ENCODE measurements at places on chromosomes 3 and 15.

DNA sequence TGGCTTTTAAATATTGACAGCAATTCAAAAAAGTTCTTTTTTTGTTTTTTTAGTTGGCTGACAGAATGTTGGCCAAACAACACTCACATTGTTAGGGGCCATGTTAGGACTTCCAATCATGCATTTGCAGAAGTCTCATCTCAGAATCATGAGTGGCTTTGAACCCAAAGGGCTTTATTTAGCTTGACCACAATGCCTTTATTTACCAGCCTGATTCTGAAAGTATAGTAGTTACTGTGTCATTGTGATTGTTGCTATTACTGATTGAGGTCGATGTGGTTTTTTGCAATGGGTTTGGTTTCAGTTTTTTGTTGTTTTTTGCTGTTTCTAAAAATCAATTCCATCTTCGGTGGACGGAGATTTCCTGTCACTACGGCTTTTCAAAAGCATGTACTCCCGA, 7.2 kb downstream of the GLDN start:
- DNase-seq = no peak

- DNase-seq = no peak
Measured at GRCh38 chr15:84881520-84881830, 3.0 kb upstream of the SLC28A1 start.

- DNase-seq = no peak
Measured at GRCh38 chr3:182979674-182980191, 605 bp downstream of the DCUN1D1 start.

DNA sequence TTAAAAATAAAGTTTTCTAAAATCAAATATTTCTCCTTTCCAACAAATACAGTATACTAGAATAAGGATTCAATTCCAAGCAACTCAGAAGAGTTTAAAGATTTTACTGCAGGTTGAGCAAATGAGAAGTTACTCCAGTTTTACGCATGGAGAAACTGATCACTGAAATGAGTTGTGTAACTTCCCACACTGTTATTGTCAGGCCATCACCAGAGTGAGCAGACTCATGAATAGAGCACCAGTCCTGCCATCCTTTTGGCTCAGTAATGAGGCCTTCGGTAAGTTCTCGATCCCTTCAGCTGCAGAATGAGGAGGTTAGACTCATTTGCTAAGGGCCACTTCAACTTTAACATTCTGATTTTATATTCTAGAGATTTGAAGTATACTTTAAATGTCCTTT, 48.1 kb downstream of the OSBPL10 start:
- DNase-seq = no peak

DNA sequence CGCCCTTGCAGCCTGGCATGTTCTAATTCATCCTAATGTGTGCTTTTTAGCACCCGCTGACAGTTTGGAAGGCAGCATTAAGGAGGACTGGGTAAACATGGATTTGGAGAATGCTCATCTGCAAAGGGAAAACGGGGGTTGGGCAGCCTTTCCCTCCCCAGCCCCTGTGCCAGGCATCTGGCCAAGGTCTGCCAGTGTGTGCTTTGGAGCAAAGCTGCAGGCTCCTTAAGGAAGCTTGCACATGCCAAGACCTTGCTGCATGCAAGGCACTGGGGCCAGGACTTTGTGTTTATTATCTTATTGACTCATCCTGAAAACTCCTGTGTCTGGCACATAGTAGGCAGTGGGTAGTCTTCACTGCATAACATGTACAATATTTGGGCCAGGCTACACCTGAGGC, 20.1 kb downstream of the FAM3D start:
- DNase-seq = peak; percentile 36

GRCh38 chr15:74258456-74259291, 22.5 kb downstream of the CCDC33 start:
- DNase-seq = no peak

- peak; percentile 72 for DNase-seq
Measured at GRCh38 chr3:128971421-128972100, 22.3 kb downstream of the CFAP92 start.

- peak; percentile 2 for DNase-seq
Measured at GRCh38 chr15:100383302-100384107, 41.7 kb upstream of the ADAMTS17 start.

GRCh38 chr3:178246004-178246403, 290.2 kb upstream of the KCNMB2 start:
- no peak for DNase-seq

DNA sequence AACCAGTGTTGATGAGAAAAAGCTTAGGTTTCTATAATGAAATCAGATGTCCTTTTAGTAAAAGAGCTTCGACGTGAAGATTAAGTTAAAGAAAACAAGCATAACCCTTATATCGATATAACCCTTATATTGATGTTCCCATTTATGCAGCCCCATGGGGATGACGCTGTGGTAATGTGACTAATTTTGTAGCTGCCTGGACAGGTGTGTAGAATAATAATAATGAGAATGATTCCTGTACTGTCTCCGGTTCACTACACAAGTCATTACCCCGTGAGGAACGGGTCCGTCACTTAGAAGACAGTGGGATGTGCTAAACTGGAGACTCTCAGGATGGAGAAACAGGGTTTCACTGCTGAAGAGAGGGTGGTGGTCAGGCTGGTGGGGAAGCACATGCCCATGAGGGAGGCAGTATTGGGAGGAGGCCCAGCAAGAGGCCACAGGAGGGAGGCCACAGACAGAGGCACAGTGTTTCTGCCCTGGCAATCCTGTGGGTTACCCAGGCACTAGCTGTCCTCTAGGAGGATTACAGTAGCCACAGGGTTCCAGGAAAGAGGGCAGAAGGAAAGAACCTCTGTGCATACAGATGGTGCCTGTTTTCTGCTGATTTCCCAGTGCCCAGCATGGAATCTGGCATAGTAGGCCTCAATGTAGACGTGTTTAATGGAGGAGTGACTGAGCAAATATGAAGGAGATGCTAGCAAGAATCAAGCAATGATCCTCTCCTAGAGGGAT, 191.1 kb upstream of the TSC22D2 start:
- DNase-seq = no peak

GRCh38 chr15:63136742-63137141, 15.1 kb downstream of the LACTB start:
- no peak for DNase-seq

DNA sequence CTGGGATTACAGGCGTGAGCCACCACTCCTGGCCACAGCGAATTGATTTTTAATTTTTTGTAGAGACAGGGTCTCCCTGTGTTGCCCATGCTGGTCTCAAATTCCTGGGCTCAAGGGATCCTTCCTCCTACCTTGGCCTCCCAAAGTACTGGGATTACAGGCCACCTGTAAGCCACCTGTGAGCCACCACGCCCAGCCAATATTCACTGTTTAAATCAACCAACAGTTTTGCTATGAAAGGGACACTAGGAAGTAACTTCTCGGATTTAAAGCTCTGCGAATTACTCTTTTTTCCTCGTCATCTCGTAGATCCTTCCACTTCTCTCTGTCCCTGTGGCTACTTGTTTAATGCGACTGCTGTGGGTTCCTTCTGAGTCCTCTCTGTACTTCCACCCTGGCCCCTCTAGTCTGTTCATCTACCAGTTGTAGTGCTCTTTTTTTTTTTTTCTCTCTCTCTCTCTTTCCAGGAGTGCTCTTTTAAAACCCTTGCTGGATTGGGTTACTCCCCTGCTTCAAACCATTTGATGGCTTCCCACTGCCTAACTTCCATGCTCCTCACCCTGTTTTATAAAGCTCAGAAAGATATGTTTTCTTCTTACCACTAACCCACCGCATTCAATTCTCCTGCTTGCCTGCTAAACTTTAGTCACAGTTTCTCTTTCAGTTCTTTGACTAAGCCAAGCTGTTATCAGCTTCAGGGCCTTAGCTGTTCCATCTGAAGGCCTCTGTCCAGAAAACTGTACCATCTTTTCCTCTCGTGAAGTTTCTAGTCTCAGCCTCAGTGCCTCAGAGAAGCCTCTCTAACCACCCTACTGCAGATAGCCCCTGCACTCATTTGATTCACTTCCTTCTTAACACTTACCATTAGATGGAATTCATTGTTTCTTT, 12.4 kb downstream of the RTF1 start:
- peak; percentile 23 for DNase-seq

DNA sequence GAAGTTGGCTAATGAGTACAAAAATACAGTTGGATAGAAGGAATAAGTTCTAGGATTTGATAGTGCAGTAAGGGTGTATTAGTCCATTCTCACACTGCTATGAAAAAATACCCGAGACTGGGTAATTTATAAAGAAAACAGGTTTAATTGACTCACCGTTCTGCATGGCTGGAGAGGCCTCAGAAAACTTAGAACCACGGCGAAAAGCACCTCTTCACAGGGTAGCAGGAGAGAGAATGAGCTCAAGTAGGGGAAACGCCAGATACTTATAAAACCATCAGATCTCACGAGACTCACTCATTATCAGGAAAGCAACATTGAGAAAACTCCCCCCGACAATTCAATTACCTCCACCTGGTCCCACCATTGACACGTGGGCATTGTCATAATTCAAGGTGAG, 483.3 kb downstream of the TUSC7 start:
- DNase-seq = no peak
